ENCODE measurements at places on chromosomes 4 and X. TPM values are rescaled to one million over a fixed set of nuclear protein-coding genes. Genes with fewer than 3 reads are reported as not detected.

The TRIM61 gene
- not detected for polyA plus RNA-seq

The ADH6 gene
- not detected for polyA plus RNA-seq

The CENPVL1 gene
- not detected for polyA plus RNA-seq

The SUPT20HL1 gene
- polyA plus RNA-seq, result not detected

The PDE5A gene
- 8.9 TPM for polyA plus RNA-seq

The PCDH7 gene
- polyA plus RNA-seq, result 1.7 TPM

The CHST7 gene
- polyA plus RNA-seq, result 9.9 TPM

The LEF1 gene
- 6.8 TPM for polyA plus RNA-seq

The TBC1D8B gene
- 0.08 TPM for polyA plus RNA-seq

The FRG2 gene
- polyA plus RNA-seq, result not detected

The ZAR1 gene
- polyA plus RNA-seq, result 0.44 TPM

The INTS6L gene
- polyA plus RNA-seq, result 1.2 TPM
